Activated T-cell treated with anti-CD3 and anti-CD28 coated beads, Interleukin-2, amount 50 U/mL, for 48 hours (primary cell): ENCODE measurements at places on chromosomes 6 and 20.

GRCh38 chr6:29949934-29950333 is 7.6 kb downstream of the HLA-A start:
- no peak for DNase-seq

DNA sequence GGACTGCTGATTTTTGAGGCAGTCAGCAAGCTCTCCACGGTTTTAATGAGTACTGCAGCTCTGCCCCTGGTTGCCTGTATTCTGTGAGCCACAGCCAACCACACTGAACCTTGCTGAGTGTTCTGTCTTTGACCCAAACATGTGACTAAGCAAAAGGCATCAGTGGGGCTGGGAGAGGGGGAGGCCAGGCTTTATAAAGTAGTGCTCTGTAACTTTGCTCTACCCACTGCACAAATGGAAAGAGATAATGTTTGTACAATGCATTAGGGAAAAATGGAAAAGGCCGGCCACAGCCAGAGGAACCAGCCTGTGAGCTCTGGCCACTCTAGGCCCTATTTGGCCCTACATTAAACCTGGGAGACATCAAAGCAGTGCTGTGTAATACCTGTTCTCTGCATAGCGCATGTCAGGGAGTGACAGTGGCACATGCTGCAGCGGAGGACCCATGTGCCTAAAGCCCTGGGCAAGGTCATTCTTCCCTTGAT is 22.0 kb downstream of the KLHL31 start:
- DNase-seq, result no peak

DNA sequence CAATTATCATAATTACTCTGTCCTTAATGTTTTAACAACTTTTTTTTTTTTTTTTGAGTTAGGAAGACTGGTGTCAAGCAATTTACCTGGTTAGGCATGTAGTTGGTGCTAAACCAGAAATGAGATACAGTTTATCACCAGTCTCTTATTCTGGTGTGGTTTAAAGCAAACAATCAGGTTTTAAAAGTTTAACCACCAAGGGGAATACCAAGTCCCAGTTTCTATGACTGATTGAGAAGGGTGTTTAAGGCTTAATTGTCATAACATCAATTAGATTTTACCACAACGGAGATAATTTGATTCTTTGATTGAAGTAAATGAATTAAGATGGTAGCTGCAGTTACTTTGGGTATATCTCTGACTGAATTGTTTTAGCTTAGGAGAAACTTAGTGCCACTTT is 197.8 kb downstream of the TFAP2B start:
- no peak for DNase-seq

GRCh38 chr6:53565886-53566285 is 21.0 kb upstream of the GCLC start:
- DNase-seq, result no peak

- no peak for DNase-seq
These were observed 60.1 kb downstream of the FBXO5 start for GRCh38 chr6:152922706-152923105.

GRCh38 chr6:136956590-136957544 is 34.8 kb downstream of the SLC35D3 start:
- DNase-seq, result no peak
